Activated CD4-positive, alpha-beta T cell treated with anti-CD3 and anti-CD28 coated beads for 36 hours (primary cell): ENCODE measurements at places on chromosomes 11 and 22. TPM values are rescaled to one million over a fixed set of nuclear protein-coding genes. Genes with fewer than 3 reads are reported as not detected.

MYO7A gene
- 0.48 TPM for total RNA-seq

ROBO3 gene
- total RNA-seq: 26.1 TPM

ZNF214 gene
- total RNA-seq: not detected

DNA sequence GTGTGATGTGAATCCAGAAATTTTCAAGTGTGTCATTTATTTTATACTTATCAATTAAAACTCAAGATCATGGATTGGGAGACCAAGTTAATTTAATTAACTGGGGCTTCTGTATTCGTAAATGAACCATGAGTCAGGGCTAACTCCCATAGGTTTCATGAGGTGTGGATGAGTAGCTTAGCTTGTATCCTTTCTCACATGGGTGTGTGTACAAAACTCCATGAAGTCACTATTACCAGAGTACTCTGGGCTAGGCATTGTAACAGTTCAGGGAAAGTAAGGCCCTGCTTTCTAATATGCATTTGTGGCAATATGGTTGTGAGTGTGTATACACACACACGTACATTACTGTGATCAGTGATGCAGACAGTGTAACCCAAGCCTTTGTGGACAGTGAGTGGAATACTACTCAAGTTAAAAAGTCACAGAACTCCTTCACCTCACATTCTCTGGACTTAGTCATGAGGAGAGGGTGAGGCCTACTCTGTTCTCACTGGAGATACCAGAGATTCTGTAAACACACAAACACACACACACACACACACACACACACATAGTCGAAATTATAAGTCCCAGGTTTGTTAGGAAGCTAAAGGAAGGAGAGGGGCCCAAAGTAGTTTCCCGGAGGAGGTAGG lies 3.5 kb downstream of the CNTF start:
- H3K27ac ChIP-seq: peak overlapping the region; percentile 30
- DNase-seq: no peak
- no peaks in the 10 kb centered on the region for H3K27me3 ChIP-seq
- peaks cover 27% of the 10 kb centered on the region for H3K4me1 ChIP-seq

- H3K27ac ChIP-seq: no peak overlapping the region
- H3K36me3 ChIP-seq: no peaks in the 10 kb centered on the region
- H3K4me3 ChIP-seq: no peak overlapping the region
- DNase-seq: no peak
- H3K27me3 ChIP-seq: no peaks in the 10 kb centered on the region
- H3K4me1 ChIP-seq: no peaks in the 10 kb centered on the region
These were observed 34.2 kb downstream of the CCDC81 start for GRCh38 chr11:86408845-86409244.

- H3K4me3 ChIP-seq: no peak overlapping the region
- H3K27me3 ChIP-seq: peaks cover 20% of the 10 kb centered on the region
- no peaks in the 10 kb centered on the region for H3K4me1 ChIP-seq
- no peak overlapping the region for H3K27ac ChIP-seq
- H3K36me3 ChIP-seq: no peaks in the 10 kb centered on the region
These were observed 14.9 kb upstream of the MS4A4A start for GRCh38 chr11:60265373-60266214.

DNA sequence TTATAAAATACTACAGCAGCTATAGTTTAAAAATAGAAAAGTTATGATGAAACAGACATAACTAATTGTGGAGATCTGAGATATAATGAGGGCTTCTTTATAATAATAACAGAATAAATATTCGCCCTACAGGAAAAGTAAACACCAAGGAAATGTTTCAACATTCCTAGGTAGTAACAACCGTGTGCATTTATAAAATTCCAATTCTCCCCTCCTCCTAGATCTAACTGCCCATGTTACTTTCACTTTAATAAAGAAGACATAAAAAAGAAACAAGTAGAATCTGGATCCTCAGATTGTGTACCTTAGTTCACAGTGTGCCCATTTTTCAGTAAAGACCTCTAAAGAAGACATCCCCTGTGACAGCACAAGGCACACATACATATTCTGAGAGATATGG lies 57.8 kb upstream of the MN1 start:
- peaks cover 56% of the 10 kb centered on the region for H3K36me3 ChIP-seq
- no peak overlapping the region for H3K4me3 ChIP-seq

DNA sequence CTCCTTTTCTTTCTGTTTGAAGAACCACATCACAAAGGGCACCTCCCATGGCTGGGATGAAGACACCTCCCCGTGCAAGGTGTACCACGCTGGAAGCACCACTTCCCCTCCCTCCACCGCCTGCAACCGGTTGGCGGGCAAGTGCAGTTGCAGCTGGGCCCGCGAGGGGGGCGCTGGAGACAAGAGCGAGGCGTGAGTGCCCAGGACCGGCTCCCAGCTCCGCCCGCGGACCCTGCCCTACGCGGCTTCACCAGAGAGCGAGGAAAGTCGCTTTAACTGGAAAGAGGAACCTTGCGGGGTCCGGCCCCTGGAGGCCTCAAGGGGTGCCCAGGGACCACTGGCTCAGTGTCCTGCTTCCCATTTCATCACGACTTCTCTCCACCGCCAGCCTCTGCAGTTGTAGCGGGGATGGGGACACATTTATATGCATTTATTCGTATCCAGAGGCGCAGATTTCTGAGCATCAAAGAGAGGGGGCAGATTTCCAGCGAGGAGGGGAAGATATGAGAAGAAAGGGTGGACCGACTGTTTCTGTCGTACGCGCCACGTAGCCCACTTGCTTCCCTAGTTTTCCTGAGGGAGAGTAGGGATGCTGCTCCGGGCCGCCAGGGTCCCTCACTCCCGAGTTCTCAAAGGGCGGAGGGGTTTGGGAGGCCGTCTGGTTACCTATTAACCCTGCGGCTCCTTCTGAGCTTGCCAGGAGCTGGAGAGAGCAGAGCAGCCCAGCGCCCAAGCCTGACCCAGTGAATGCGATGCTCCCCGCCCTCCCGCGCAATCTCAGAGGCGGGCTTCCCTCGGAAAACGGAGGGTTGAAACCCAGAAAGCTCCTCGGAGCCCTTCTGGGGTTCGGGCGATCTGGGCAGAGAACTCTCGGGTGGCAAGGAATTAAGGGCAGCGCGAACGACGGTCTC lies 3.5 kb downstream of the ESAM start:
- peaks cover 21% of the 10 kb centered on the region for H3K4me1 ChIP-seq
- peak; percentile 88 for DNase-seq
- H3K4me3 ChIP-seq: peak overlapping the region; percentile 57
- peaks cover 46% of the 10 kb centered on the region for H3K27me3 ChIP-seq
- H3K27ac ChIP-seq: no peak overlapping the region

- peaks cover 17% of the 10 kb centered on the region for H3K27me3 ChIP-seq
- no peak for DNase-seq
- no peak within 1 kb of the TSS for H3K4me3 ChIP-seq
- no peak within 1 kb of the TSS for H3K27ac ChIP-seq
- H3K4me1 ChIP-seq: no peaks in the 10 kb centered on the region
These were observed at the start of gene C11orf52 for GRCh38 chr11:111918390-111919256. C11orf52 (plus strand) TSS chr11:111918913; CDS start chr11:111918973, 60 bp downstream.

DNA sequence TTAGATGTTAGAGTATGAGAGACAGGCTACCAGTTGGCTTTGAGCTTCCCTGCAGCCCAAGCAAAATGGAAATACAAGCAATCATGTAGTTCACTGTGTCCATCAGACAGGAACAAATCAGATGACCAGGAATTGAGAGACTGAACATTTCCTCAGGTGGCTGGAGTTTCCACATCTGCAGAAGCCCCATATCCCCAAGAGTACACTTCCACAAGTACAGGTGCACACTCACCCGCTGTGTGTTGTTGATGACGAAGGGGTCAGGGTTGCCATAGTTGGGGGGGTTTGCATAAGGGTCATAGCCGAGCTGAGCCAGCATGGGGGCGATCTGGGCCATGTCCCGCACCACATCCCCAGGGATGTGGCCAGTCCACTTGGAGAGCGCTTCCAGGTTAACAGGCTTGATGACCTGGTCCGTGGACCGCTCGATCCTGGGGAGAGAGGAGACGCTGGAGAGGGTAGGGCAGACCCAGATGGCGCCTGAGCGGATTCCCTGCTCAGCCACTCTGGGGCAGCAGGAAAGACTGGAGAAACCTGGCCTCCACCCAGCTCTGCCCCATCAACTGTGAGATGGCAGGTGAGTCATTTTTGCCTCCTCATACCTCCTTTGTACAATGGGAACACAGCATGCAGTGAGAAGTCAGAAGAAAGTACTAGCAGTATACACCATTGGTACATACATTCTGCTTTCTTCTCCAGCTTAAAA lies 23.9 kb upstream of the TFIP11 start:
- peaks cover 14% of the 10 kb centered on the region for H3K36me3 ChIP-seq
- no peak overlapping the region for H3K4me3 ChIP-seq
- DNase-seq: no peak
- H3K27me3 ChIP-seq: no peaks in the 10 kb centered on the region
- H3K4me1 ChIP-seq: peaks cover 15% of the 10 kb centered on the region
